Activated CD4-positive, alpha-beta T cell treated with anti-CD3 and anti-CD28 coated beads, Interleukin-2, amount 50 U/mL, for 1 hour (primary cell): ENCODE measurements at places on chromosomes 6 and 20.

DNA sequence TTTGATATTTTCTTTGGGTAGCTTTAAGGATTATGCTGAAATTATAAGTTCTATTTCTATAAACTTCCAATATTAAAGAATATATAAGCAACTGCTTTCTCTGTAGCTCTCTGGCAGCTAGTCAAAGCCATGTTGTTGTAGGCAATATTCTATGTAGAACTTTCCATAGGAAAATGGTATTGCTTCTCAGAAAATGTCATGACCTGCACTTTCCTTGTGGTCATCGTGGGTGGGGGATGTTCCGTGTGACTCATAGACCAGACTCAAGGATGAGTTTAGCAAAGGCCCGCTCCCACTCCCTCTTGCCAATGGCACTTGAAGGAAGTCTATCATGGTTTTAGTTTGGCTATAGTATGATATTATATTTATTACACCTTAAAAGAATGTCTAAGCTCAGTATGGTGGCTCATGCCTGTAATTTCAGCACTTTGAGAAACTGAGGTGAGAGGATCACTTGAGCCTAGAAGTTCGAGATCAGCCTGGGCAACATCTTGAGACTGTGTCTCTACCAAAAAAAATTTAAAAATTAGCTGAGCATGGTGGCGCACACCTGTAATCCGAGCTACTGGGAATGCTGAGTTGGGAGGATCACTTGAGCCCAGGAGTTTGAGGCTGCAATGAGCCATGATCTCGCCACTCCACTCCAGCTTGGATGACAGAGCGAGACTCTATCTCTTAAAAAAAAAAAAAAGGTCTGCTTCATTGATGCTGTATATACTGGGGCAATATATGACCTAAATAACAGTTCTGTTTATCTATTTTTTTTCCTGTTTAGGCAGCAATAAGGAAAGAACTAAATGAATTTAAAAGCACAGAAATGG, 36.6 kb upstream of the LTV1 start:
- peak; percentile 8 for DNase-seq

- DNase-seq = no peak
Observed at GRCh38 chr6:52671676-52672075, 763 bp downstream of the TMEM14A start.

DNA sequence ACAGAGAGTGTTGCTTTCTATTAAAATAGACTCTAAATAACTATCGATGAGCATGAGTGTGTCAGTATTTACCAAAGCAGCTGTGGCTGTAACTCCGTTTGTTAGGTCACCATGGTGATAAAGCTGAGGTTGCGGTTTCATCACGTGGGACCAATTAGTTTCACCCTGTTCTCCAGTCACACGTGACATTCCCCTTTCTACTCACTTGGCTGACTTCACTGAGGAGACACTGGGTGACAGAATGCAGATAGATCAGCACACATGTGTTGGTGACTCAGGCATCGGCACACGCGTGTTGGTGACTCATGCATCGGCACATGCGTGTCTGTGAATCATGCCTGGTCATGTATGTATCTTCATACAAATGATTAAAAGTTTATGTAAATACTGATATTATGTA, 285.4 kb downstream of the THBS2 start:
- DNase-seq = no peak

- no peak for DNase-seq
Observed at GRCh38 chr6:82076916-82077315, 170.6 kb downstream of the IBTK start.

DNA sequence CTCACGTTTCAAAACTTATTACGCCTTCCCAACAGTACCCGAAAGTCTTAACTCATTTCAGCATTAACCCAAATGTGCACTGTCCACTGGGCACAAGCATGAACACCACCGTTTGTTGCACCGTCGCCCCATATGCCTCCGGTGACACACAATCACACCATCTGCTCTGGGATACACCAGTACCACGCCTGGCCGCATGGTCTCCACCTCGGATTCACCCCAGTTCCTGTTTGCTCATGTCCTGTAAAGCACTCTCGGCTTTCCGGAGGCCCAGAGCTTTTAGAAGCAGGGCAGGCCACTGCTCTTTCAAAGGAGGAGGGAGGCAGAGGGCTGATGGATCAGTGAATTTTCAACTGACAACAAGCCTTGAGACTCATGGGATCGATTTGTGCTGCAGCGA, 1570.0 kb upstream of the DEFB115 start:
- no peak for DNase-seq

DNA sequence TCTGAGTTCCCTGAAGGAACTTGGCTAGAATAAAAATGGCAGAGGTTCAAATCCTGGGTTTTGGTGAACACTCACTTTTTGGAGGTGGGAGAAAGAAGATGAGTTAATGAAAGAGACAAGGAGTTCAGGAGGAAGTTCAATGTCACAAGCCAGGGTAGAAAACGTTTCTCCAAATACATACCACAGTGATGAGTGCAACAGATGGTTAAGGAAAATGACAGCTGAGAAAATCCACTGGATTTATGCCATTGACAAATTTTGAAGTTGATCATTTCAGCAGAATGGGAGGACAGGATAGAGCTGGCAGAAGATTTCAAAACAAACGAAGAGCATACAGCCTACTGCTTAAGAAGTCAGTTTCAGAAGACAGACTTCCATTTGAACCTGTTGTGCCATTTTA, 122.7 kb downstream of the GFRAL start:
- no peak for DNase-seq

DNA sequence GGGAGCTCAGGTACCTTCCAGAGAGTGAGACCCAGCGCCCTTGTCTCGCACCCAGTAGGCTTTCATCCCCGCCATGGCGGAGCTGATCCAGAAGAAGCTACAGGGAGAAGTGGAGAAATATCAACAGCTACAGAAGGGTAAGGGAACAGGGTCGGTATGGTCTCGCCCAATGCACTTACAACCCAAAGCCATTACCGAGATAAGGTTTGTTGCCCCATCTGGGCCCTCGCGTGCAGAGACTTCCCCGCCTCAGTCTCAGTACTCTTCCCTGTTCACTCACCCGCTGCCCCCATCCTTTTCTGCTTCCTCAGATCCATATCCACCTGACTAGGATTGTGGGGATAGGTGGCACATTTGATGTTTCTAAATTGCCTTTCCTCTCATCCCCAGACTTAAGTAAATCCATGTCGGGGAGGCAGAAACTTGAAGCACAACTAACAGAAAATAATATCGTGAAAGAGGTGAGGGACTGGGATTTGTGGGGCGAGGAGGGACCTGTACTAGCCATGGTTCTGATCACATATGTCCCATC, 449 bp downstream of the PFDN6 start:
- DNase-seq = no peak

- DNase-seq = no peak
Observed at GRCh38 chr6:44672841-44673240, 285.3 kb downstream of the CDC5L start.

DNA sequence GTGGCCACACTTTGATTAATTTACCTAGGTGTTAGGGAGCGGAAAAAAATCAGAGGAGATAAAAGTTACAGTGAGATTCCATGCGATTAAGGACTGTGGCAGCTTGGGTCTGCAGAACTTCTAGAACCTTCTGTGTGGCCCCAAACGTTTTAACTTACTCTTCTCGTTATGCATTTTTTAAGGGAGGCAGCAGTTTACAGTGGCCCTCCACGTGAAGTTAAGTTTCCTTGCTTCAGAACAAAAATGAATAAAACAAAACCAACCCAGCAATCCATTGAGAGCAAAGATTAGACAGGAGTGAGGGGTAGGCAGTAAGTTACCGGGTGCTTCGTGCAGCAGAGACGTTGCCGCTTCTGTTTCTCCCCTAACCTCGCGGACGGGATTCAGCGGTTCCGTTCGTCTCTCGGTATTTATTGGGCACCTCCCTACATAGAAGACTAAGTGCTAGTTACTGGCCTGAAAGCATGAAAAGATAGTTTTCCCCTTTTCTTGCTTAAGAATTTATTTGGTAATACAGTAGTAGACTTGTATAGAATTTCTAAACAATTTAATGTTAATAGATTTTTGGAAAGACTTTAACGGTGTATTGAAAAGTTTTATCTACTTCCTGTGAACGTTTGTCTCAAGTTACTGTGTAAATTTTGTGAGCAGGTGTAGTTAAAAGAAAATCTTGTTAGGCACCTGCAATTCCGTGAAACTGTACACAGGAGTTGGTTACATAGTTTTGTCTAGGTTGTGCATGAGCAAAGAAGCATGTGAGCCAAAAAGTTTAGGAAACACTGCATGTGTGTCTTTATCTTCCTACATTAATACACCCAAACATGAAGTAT, 1.1 kb downstream of the BAG2 start:
- DNase-seq = peak; percentile 21

DNA sequence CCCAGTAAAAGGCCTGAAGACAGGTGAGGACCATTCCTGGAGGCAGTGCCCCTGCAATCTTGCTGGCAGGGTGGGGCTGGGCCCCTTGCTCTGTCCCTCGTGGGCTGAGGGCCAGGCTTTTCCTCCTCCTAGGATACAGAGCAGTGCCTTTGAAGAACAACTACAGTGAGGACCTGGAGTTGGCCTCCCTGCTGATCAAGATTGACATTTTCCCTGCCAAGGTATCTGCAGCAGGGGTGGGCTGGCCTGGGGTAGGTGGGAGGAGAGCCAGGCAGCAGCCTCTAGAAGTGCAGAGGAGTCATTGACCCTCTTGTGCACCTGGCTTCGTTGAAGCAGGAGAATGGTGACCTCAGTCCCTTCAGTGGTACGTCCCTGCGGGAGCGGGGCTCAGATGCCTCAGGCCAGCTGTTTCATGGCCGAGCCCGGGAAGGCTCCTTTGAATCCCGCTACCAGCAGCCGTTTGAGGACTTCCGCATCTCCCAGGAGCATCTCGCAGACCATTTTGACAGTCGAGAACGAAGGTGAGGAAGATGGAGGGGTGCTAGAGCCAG, 36.5 kb downstream of the PLCG1 start:
- no peak for DNase-seq

- DNase-seq = peak; percentile 64
Observed at GRCh38 chr20:53869466-53870258, 200.7 kb downstream of the BCAS1 start.

GRCh38 chr6:163415620-163416556, 1.4 kb downstream of the QKI start:
- peak; percentile 25 for DNase-seq

GRCh38 chr6:8329562-8329961, 105.8 kb downstream of the SLC35B3 start:
- no peak for DNase-seq

DNA sequence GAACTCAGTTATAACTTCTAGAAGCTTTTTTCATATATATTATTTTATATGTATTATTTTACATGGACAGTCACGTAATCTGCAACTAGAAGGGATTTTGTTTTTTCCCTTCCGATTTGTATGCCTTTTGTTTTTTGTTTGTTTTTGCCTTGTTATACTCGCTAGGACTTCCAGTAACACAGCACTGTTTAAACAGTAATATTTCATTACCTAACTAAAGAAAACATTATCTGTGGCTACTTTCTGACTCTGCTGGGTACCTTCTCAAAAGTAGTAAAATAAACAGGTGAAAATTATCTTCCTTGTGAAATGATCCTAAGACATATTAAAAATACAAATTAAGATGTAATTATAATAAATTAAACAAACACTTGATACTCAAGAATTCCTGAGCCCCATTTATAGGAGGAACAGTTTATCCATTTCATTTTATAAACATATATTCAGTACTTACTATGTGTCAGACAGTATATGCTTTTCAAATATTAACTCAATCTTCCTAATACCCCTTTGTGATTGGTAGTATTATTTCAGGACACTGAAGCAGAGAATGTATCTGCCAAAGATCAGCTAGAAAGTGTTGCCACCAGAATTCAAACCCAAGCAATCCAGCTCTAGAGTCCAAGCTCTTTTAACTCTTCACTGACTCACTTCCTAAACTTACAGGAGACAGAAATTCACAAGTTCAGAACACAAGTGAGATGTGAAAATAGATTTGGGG, 65.3 kb downstream of the MAP3K5 start:
- DNase-seq = no peak

DNA sequence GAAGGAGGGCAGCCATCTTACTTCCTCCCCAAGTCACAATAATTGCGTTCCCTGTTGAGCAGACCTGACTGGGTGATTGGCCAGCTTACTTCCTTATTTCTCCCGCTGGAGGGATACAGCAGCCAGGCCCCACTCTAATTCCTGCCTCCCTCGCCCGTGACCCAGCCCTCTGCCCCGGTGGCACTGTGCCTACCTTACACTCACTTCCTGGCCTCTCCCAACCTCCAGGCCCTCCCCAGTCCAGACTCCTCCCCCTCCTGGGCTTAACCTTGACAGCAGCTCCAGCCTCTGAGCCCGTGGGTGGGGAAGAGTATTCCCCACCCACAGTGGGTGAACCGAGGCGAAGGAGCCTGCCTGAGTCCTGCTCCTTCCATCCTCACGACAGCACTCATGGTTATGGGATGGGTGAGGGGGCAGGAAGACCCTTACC, 3.0 kb downstream of the BAK1 start:
- DNase-seq = no peak

GRCh38 chr6:62298745-62299392, 12.8 kb upstream of the KHDRBS2 start:
- DNase-seq = no peak

- DNase-seq = no peak
Observed at GRCh38 chr20:39089029-39089428, 126.9 kb downstream of the DHX35 start.

DNA sequence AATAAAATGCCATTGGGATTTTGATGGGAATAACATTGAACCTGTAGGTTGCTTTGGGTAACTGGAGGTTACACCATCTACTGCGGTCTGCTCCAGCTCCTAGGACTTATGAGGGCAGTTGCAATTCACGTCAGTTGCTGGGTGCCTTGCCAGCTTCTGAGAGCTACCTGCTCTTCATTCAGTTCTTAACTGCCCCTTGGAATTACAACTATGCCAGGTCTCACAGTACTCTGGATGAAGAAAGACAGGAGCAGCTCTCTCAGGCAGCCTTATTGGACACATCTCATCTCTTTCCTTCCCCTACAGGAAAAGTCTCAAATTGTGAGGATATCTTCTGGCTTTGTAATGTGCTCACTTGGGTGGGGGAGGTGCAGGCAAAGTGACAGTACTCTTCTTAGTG, 1643.3 kb downstream of the GRIK2 start:
- DNase-seq = no peak

GRCh38 chr6:961407-961960, 268.5 kb upstream of the EXOC2 start:
- DNase-seq = no peak

GRCh38 chr6:10449751-10450150, 34.9 kb upstream of the TFAP2A start:
- no peak for DNase-seq

- DNase-seq = no peak
Observed at GRCh38 chr20:57792386-57793080, 82.7 kb upstream of the PMEPA1 start.

DNA sequence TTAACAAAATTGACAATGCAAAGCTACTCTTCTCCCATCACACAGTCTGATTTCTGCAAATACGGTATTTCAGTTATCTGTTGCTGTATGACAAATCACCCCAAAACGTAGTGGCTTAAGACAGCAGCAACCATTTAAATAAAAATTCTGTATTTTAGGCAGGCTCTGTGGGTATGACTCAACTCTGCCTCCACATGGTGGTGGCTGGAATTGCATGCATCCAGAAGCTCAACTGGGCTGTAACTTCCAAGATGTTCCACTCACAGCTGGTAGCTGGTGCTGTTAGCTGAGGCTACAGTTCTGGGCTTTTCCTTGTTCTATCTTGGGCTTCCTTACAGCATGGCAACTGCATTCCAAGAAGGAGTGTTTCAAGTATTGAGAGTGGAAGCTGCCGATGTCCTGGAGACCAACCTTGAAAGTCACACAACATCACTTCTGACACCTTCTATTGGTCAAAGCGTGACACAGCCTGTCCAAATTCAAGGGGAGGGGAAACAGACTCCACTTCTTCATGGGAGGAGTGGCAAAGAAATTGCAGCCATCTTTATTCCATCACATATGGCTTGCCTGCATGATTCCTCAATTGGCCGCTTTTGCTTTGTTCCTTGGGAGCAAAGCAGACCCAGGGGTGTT, 39.7 kb upstream of the TULP1 start:
- peak; percentile 67 for DNase-seq
